ENCODE measurements at places on chromosomes 13 and 19. TPM values are rescaled to one million over a fixed set of nuclear protein-coding genes. Genes with fewer than 3 reads are reported as not detected.

Gene CDC42EP5
- total RNA-seq, result 3.0 TPM

DNA sequence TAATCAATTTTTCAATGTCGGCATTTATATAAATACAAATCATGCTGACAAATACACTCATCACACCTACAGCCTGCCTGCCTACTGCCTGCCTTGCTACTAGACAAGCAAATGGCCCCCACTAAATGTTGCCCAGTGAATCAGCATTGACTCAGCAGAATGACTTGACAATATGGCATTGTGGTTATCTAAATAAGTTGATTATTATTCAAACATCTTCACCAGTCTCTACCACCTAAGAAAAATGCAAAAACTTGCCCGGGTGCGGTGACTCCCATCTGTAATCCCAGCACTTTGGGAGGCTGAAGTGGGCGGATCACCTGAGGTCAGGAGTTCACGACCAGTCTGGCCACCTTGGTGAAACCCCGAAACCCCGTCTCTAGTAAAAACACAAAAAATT, 296.1 kb downstream of the PCDH9 start:
- DNase-seq, result peak; percentile 76

DNA sequence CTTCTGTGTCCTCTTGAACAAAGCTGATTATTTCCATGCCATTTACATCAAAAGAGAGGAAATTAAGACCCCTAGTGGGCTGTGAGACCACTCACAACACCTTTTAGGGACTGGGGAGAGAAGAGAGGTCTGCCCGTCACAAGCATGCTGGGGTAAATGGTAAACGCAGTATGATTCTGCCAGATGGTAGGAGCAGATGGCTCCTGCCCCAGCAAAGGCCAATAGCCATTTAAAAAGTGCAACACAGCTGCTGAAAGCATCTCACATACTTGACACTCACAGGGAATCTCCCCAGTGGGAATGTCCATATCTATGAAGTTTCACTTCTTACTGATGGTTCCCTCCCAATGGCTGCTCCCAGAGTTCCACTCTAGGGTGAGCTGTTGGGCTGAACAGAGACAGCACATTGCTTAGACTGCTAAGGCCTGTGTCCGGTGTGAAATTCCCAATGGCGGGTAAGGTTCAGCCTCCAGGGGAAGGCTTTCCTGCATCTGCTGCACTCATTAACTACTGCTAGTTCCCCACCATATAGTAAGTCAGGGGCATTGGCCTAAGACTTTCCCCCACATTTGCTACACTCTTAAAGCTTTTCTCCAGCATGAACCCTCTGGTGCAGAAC, 7.4 kb downstream of the ZNF671 start:
- no peak for DNase-seq

GRCh38 chr13:75636436-75637180, 478 bp downstream of the LMO7 start:
- DNase-seq, result peak; percentile 24

- DNase-seq, result peak; percentile 98
Measured at GRCh38 chr19:47315125-47315821, 5.6 kb downstream of the C5AR1 start.

DNA sequence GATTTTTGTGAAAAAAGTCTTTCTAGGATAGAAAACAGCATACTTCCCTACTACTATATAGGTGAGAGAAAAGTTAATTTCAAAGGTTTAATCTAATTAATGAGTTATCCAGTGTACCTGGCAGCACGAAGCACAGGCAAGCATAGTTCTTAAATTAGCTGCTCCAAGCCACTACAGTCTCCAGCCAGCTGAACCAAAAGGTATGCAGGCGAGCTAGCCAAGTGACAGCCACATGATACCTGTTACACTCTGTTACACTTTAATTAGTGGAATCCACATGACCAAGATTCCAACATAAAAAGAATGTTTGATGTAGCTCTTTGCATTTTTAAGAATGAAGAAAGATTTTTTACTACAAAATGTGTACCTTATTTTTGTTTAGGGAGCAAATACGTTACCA, 15.5 kb downstream of the SLC25A30 start:
- DNase-seq, result no peak

GRCh38 chr19:10292206-10292788, 2.5 kb downstream of the ICAM5 start:
- DNase-seq, result peak; percentile 70

GRCh38 chr19:1449467-1450442, at the start of gene APC2:
Gene APC2, plus strand, starts transcription at chr19:1450121. Its CDS starts 2,881 bp downstream, at chr19:1453002.
- no peak for DNase-seq
